ENCODE measurements at places on chromosomes 5 and 9.

DNA sequence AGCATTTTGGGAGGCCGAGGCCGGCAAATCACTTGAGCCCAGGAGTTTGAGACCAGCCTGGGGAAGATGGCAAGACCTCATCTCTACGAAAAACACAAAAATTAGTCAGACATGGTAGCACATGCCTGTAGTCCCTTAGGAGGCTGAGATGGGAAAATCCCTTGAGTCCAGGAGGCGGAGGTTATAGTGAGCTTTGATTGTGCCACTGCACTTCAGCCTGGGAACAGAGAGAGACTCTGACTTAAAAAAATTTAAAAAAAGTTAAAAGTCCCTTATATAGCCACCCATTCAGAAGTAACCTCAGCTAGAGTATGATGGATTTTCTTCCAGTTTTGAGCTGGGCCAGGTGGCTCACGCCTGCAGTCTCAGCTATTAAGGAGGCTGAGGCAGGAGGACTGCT is 72.4 kb downstream of the UGCG start:
- no peak for DNase-seq

DNA sequence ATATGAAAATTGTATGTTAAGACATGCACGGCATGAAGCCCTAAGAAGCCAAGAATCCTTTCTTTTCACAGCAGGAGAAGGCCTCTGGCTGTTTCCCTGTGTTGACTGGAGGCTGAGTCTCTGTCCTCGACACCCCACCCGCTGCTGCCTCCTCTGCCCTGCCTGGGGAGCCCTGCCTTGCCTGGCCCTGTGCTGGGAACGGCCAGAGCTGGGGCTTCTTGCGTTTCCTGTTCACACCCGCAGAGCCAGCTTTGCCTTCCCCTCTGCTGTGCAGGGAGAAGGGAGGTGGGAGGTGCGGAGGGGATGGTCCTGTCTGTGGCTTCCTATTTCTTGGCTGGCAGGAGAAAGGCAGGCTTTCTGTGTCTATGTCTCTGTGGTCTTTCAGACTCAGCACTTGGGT is 6.9 kb upstream of the GMCL2 start:
- DNase-seq = no peak

DNA sequence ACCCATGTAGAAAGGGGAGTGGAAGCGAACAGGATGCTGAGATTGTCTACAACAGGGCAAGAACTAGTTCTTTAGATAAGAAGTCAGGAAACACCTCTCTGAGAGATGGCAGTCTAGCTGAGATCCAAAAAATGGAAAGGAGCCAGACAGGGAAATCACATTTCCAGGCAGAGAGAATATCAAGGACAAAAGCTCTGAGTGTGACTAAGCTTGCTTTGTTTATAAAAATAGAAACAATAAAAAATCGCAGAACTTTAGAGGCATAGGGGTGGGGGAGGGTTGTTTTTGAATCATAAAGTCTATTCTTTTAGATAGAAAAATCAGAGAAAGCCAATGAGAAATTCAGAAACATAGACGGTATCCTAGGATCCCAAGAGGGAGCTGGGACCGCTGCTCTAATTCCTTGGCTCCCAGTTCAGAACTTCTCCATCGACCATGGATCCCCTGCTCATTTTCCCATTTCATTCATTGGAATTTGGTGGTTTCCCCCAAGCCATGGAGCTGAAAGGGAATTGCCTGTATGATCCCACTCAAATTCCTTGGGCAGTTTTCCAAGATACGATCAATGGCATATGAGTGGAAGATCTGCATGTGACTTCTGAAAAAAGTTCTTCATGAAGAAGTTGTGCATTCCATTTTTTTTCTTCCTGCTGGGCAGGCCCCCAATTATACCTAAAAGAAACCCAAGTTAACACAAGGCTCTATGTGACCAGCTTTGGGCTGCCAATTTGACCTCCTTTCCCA is 182.0 kb downstream of the GRIA1 start:
- DNase-seq = no peak

GRCh38 chr5:717143-717542 is 24.0 kb upstream of the TPPP start:
- no peak for DNase-seq

DNA sequence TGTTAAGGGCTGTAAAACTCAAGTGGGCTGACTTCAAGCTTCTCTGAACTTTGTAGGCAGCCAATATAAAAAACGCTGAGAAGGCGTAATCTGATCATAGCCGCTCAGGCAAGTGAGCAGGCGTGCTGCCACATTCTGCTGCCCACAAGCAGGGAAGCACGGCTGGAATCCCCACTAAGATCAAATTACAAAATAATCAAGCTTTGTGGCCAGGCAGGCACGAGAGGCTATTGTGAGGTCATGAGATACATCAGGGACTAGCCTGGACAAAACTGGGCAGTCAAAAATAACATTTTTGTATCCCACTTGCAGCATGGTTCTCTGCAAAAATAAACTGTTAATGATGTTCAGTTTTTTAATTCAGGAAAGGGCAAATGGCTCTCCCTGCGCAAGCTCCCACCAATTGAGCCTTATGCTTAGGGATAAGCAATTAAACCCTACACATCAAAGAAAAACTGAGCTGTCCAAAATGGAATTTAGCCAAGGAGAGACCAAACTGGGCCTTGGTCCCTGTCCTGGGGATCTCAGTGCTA is 64.0 kb downstream of the POU5F2 start:
- DNase-seq = no peak

GRCh38 chr5:77437194-77437593 is 54.9 kb downstream of the WDR41 start:
- no peak for DNase-seq

DNA sequence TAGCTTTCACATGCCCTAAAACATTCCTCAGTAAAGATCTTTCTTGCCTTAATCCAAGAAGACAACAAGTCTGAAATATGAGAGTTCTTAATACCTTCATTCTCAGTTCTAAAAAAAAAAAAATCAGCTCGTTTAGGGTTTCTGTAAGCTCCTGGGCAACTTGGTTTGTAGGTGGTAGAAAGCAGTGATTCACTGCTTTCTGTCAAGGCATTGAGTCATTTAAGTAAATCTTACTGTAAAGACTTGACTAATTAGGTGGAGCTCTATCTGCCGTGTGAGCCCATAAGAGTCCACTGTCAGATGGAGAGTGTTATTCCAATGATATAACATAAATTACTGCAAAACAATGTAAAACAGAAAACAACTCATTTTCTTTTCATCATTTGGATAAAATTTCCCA is 56.1 kb upstream of the MAST4 start:
- no peak for DNase-seq

GRCh38 chr9:116435706-116436105 is 251.4 kb upstream of the TRIM32 start:
- no peak for DNase-seq

DNA sequence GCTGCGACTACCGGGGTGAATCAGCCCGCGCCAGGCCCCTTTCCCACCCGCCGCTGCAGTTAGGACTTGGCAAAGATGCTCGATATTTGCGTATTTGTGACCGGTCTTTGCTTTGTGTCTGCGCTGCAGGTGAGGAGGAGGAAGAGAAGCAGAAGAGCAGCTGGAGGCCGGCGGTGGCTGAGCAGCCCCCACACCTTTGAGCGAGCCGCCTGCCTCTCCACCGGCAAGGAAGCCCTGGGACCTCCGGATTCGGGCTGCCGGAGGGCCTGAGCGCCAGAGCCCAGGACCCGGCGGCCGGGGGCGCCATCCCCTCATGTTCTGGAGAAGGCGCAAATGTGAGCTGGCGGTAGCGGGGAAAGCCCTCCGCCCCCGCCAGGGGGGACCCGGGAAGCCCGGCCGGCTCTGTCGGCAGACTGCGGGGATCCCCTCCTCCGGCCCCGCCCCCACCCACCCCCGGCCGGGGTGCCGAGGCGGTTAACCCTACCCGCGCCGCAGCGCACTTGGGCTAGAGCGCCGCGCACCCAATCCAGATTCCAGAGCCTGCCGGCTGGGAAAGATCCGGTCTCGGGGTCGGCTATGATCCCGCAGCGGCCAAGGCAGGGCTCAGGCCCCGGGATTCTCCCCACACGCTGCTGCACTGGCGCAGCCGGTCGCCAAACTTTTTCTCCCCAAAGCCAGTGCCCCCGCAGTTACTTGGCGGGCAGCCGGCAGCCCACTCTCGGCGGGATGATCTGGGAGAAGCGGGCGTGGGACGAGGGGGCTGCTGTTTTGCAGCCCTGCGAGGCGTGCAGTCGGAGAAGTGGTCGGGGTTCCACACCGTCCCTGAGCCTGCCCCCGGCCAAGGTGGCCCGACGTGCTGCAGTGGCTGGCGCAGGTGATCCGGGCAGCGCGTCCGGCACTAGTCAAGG is 800 bp upstream of the KCNN2 start:
- no peak for DNase-seq

DNA sequence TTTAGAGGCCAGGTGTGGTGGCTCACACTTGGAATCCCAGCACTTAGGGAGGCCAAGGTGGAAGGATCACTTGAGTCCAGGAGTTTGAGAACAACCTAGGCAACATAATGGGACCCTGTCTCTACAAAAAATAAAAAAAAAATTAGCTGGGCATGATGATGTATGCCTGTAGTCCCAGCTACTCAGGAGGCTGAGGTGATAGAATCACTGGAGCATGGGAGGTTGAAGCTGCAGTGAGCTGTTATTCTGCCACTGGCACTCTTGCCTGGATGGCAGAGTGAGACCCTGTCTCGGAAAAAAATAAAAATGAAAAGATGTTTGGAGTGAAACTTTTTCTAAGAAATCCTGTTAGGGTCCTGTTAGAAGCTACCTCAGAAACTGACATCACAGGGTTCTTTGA is 24.2 kb downstream of the OCLN start:
- no peak for DNase-seq

DNA sequence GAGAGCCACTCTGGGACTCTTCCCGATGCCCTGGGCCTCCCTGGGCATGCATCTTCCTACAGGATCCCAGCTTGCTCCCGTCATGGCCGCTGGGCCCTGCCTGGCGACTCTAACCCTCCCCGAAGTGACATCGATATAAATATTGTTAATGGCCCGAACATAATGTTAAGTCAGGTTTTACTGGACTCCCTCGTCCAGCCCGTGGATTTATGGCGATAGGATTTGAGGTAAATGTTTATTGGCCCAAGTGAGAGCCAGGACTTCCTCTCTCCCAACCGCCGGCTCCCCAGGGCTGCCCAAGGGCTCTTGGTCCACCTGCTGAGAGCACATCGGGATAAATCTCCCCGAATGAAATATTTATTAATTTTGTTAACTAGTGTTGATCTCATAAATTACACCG is 246.3 kb downstream of the PBX3 start:
- DNase-seq = no peak

GRCh38 chr9:91073811-91074771 is 272.5 kb downstream of the SYK start:
- DNase-seq = no peak
